ENCODE measurements at places on chromosomes 13 and 19. TPM values are rescaled to one million over a fixed set of nuclear protein-coding genes. Genes with fewer than 3 reads are reported as not detected.
A peak's percentile ranks its signal among the peaks of the same experiment; 100 is the strongest.

LHB gene
- not detected for total RNA-seq

DNA sequence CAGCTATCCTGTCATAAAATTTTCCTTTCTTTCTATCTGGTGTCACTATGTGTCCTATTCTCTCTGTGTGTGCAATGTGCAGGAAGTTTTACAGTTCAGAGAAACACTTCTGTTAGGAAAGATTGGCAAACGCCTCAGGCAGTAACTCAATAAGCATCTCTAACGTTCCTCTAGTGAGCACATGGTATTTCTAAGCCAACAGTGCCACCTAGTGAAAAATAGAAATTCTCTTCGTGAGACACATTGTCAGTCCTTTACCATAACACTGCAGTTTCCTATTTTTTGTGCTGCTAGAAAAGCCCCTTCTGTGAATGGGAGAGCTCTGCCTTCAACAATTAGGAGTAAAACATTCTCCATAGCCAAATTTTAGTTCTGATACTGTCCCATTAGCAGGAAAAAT lies 50.7 kb downstream of the ZNF723 start:
- peak; percentile 8 for DNase-seq

DNA sequence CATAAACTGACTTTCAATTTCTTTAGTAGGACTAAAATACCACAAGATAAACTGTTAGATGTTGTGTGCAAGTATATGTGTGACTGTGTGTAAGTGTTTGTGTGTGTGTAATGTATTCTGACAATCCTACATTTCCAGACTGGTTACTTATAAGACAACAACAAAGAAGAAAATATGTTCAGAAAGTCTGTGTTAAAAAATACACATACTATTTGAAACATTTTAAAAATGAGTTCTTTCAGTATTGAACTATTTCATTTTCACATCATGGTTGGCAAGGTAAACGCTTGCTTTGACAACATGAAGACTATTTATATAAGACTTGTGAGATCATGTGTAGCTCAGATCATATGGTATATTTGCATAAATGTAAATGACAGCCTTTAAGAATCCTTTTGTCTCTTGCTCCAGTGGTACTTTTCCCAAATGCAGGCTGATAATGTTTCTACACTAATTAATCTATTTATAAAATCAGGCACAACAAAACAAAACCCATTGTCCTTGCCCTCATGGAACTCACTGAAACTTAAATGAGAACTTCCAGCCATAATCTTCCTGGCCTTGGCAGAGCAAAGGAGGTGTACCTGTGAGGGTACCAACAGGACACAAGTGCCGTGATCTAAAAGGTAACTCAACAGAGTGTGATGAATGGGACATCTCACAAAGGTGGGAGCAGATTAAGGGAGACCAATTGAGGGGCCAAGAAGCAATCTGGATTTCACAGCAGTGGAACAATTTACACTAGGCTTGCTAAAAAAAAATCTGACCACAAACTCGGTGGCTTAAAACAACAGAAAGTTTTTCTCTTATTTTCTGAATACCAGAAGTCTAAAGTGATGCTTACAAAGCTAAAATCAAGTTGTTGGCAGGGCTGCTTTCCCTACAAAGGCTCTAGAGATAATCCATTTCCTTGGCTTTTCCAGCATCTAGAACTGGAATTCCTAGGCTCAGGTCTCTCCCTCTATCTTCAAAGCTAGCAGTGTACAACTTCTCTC lies 349.0 kb downstream of the TBC1D4 start:
- DNase-seq: no peak

C19orf67 gene
- total RNA-seq: not detected

GRCh38 chr13:44031555-44031954 lies 151.9 kb downstream of the LACC1 start:
- no peak for DNase-seq

UPK1A gene
- not detected for total RNA-seq

- DNase-seq: no peak
Observed at GRCh38 chr13:83546476-83546875, 335.8 kb downstream of the SLITRK1 start.

DNA sequence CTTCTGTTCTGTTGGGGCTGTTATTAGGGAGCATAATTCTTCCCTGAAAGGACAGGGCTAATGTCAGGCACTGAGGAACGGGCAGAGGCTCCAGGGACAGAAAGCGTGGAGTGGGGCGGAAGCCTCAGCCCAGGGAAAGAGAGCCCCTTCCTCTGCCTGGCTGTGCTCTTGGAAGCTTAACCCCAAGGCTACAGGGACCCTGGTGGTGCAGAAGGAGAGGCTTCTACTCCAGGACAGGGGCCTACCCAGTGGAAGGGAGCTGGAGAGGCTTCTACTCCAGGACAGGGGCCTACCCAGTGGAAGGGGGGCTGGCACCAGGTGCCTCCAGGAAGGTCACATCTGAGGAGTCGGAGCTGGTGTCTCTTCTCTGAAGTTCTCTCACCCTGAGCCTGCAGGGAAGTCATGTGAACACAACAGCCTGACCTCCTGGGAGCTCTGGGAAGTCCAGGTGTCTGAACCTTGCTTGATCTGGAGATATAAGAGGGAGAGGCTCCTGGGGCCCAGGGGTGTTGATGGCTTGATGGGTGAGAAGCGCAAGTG lies 159.5 kb upstream of the SOX1 start:
- DNase-seq: no peak

PTGER1 gene
- total RNA-seq: 0.27 TPM

GRCh38 chr19:31572102-31572975 lies 223.1 kb upstream of the TSHZ3 start:
- no peak for DNase-seq

NLRP4 gene
- total RNA-seq: not detected

- DNase-seq: no peak
Observed at GRCh38 chr13:33250609-33251008, 34.9 kb downstream of the STARD13 start.

DNA sequence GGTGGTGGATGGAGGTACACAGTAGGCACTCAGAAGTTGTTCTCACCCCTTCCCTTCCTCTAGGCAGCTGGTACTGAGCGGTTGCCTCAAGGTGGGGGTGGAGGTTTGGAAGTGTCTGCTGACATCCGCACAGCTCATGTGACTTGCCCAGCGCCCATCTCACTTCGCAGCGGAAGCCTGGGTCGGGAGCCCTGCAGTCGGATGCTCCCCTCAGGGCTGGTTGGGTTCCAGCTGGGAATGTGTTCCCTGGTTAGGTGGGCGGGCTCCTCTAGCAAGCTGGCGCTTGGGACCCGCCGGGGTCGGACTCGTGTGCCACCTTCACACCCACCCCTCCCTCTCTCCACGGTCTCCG lies 10.2 kb downstream of the PPP1R37 start:
- DNase-seq: no peak

- DNase-seq: no peak
Observed at GRCh38 chr13:78299832-78300623, 303.3 kb downstream of the POU4F1 start.

DNA sequence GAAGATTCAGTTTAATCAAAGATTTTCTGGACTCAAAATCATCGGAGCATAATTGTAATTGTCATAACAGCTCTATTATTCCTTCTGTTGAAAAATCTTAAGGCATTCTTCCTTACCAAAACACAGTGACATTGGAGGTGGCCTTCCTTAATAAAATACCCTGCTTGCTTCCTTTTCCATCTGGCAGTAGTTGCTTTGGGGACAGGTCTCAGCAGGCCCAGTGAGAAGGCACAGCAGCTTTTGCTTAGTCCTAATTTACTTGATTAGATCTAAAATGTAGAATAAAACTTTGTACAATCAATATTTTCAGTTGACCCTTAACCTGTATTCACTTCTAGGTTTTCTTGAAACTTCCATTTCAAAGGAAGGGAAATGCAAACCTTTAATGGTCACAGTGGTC lies 471.6 kb downstream of the PCDH20 start:
- DNase-seq: no peak

CEACAM20 gene
- not detected for total RNA-seq

GRCh38 chr13:44759384-44760360 lies 183.5 kb upstream of the TSC22D1 start:
- DNase-seq: no peak

- DNase-seq: no peak
Observed at GRCh38 chr13:113792236-113792770, 33.3 kb downstream of the TMEM255B start.

SIGLEC7 gene
- 0.36 TPM for total RNA-seq

- DNase-seq: no peak
Observed at GRCh38 chr13:111875915-111876314, 191.0 kb upstream of the SOX1 start.

GRCh38 chr13:51914137-51914493 lies 52.3 kb downstream of the CCDC70 start:
- no peak for DNase-seq

DNA sequence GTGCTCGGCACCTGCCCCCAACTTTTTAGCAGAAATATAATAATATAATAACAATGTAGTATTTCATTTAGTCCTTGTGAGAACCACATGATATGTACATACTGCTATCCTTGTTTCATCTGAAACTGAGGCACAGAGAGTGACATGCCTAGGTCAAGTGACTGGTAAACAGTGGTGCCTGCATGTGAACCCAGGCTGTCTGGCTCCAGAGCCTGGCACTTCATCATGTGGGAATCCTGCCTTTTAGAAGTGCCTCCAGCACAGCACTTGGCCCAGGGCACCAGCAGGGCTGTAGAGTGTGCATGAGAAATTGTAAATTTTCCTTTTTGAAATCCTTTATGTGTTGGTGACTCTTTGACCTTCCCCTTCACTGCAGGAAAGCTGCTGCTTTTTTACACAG lies 27.4 kb downstream of the PRAM1 start:
- no peak for DNase-seq

- DNase-seq: peak; percentile 71
Observed at GRCh38 chr19:48900477-48901406, 630 bp downstream of the NUCB1 start.

DNA sequence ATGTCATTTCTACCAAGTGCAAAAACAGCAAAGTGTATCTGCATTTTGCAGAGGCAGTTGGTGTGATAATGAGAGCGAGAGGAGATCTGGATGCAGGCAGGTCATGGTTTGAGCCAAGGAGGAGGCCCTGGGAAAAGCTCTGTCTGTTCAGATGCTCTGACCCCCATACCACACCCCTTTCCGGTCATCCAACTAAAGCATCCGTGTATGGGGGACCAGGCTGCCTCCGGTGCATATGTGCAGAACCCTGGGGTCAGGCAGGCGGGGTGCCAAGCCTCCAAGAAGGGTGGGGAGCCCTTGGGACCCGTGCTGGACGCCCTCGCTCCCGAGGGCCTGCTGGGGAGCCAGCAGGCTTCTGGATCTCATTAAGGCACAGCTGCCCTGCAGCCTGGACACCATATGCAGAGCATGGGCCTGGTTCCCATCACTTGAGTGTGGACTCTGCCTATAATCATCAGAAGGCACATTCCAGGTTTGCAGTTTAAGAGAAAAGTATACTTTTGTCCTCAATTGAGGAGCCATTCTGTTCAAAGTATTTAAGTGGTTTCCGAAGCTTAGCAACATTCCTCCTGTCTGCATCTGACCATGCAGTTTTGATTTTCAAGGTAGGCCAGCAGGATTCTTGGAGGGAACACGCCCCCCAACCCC lies 56.1 kb downstream of the ALOX5AP start:
- peak; percentile 56 for DNase-seq

CLEC11A gene
- 4.4 TPM for total RNA-seq

GPR12 gene
- 25.2 TPM for total RNA-seq

SHISA7 gene
- 2.6 TPM for total RNA-seq

NLRP12 gene
- total RNA-seq: 0.27 TPM

DNA sequence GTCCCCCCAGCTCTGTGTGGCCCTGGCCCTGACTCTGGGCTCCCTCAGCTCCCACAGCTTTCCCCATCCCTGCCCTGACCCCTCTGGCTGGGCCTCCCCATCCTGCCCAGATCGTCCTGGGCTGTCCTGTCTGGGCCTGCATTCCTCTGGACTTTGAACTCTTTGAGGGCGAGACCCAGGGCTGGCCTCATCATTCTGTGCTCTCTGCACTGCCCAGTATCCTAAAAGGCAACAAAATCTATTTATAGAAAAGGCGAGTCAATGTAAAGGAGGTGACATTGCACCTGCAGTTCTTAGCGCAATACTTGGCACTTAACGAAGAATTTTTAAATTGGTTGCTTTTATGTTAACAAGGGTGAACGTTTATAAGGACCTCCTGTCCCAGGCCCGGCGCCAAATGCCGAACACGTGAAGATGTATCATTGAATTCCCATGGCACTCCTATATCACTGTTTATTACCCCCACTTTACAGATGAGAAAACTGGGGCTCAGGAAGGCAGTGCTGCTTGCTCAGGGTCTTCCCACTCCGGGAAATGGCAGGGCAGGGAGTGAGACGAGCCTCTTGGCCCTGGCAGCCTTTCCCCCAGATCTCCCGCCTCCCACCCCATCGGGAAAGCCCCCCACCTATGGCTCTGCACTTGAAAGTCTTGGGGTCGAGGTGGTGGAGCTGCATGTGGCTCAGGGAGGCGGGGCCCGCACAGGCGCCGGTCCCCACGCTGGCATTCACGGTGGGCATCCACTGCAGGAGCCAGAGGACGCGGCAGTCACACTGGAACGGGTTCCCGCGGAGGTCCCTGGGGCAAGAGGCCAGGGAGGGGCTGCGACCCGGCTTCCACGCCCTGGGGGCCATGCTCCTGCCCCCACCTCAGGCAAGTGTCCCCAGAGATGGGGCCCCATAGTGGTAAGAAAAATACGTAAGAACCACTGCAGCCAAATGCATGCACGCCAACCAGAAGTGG lies 3.8 kb downstream of the LGI4 start:
- no peak for DNase-seq

PBX4 gene
- total RNA-seq: 13.3 TPM

ZNF714 gene
- total RNA-seq: 47.2 TPM

PGLYRP1 gene
- total RNA-seq: not detected

SMIM17 gene
- total RNA-seq: 34.5 TPM

DNA sequence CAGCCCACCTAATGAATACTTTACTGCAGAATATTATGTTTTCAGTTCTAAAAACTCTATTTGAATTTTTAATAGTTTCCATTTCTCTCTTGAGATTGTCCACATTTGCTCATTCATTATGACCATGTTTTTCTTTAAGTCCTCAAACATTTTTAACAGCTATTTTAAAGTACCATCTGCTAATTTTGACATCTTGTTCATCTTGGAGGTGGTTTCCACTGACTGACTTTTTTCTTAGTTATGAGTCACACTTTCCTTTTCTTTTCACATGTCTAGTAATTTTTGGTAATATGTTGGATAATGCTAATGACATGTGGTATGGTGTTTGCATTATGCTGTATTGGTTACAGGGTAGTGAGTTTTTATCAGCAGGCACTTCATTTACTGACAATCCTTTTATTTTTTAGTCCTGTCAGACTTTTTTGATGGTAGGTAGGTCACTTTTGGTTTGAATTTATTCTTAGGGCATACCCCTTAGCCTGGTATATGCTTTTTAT lies 15.4 kb upstream of the ESD start:
- DNase-seq: no peak

GRCh38 chr13:46181840-46182490 lies at the start of gene LCP1:
Gene LCP1 (minus strand): TSS chr13:46182177. CDS start chr13:46159662, 22,515 bp downstream.
- DNase-seq: no peak

- DNase-seq: no peak
Observed at GRCh38 chr19:44879309-44880065, 11.6 kb upstream of the TOMM40 start.

KIR2DL1 gene
- not detected for total RNA-seq

- no peak for DNase-seq
Observed at GRCh38 chr19:2429917-2430535, 2.6 kb upstream of the TIMM13 start.

PLK5 gene
- 0.36 TPM for total RNA-seq

GARRE1 gene
- total RNA-seq: 21.2 TPM

GRCh38 chr19:38203197-38203596 lies 20.8 kb downstream of the DPF1 start:
- no peak for DNase-seq

GRCh38 chr19:28299649-28300048 lies 913.3 kb downstream of the UQCRFS1 start:
- DNase-seq: no peak

All from cerebellum (tissue), 4 donors.